ENCODE measurements at places on chromosomes 1 and 21. TPM values are rescaled to one million over a fixed set of nuclear protein-coding genes. Genes with fewer than 3 reads are reported as not detected.

DNA sequence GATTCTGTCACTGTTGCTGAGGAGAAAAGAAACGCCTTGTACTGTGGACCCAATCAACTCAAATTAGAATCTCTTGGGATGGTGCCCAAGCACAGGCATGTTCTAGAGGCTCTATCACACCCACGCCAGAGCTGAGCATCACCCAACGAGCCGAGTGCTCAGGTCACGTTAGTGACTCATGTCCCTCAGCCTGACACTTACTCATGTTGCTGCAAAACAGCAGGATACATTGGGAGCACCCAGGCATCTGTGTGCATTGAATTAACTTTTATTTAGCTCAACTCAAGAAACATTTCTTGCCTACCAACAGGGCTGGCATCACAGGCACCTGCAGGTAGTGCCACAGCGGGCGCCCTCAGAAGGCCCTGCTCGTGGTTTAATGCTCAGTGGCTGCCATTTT, 149.8 kb downstream of the ETS2 start:
- DNase-seq = no peak
- peaks cover 3% of the 10 kb centered on the region for H3K4me1 ChIP-seq
- H3K27ac ChIP-seq = no peak overlapping the region

LEFTY2 gene
- not detected for total RNA-seq

- no peaks in the 10 kb centered on the region for H3K27me3 ChIP-seq
- no peak overlapping the region for H3K4me3 ChIP-seq
- H3K36me3 ChIP-seq = no peaks in the 10 kb centered on the region
- DNase-seq = no peak
Observed at GRCh38 chr1:71228742-71229365, 148.0 kb upstream of the ZRANB2 start.

OR2AK2 gene
- not detected for total RNA-seq

- no peak overlapping the region for H3K27ac ChIP-seq
- DNase-seq = no peak
- H3K36me3 ChIP-seq = no peaks in the 10 kb centered on the region
- no peak overlapping the region for H3K4me3 ChIP-seq
- H3K4me1 ChIP-seq = peaks cover 17% of the 10 kb centered on the region
Observed at GRCh38 chr1:151837197-151837596, 2.4 kb downstream of the C2CD4D start.

DNA sequence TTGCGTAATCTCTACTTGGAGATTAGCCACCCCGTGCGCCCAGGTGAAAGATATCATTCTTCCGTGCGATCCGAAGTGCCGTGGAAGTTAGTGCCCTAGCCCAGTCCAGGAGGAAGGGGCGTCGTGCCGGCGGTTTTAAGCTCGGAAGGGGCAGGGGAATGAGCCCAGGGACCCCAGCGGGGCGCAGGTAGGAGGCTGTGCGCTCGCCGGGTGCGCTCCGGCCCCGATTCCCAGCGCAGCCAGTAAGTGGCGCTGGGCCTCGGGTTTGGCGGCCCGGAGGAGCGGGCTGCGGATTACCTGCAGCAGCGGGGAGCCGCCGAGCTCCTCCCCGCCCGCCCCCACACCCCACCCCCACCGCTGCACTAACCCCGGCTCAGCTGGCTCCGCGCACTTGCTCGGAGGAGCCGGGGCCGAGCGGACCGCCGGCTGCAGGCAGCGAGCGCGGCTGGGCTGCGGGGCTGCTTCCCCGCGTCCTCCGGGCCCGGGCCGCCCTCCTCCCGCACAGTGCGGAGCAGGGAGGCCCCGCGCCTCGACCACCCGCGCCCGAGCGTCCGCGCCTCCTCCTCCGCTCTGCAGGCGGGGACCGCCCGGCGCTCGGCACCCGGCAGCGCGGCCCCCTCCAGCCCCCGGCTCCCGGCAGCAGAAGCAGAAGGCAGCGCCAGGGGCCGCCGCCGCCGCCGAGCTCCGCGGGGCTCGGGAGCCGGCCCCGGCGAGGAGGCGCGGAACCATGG, at the start of gene RYR2:
Gene RYR2, plus strand, starts transcription at position 390 of the 731 bp plus-strand sequence. Its CDS starts 338 bp downstream, at position 728.
- H3K27me3 ChIP-seq = peaks cover 11% of the 10 kb centered on the region
- H3K36me3 ChIP-seq = no peaks in the 10 kb centered on the region
- H3K4me3 ChIP-seq = no peak within 1 kb of the TSS
- no peak within 1 kb of the TSS for H3K27ac ChIP-seq
- DNase-seq = no peak
